ENCODE measurements at places on chromosomes 5 and 9. TPM values are rescaled to one million over a fixed set of nuclear protein-coding genes. Genes with fewer than 3 reads are reported as not detected.

The SNAPC3 gene
- 21.1 TPM for polyA plus RNA-seq

The SPATA31E1 gene
- polyA plus RNA-seq, result not detected

The SLCO6A1 gene
- not detected for polyA plus RNA-seq

The MARCOL gene
- polyA plus RNA-seq, result not detected

The TRIM36 gene
- polyA plus RNA-seq, result 2.2 TPM

The OR13D1 gene
- polyA plus RNA-seq, result not detected

The ZDHHC11B gene
- not detected for polyA plus RNA-seq

The NNT gene
- polyA plus RNA-seq, result 23.3 TPM
